ENCODE measurements at places on chromosomes 11 and 22. TPM values are rescaled to one million over a fixed set of nuclear protein-coding genes. Genes with fewer than 3 reads are reported as not detected.

CYB5R2 gene
- total RNA-seq: 4.4 TPM

GRCh38 chr11:24944891-24945290 is 448.0 kb downstream of the LUZP2 start:
- no peak for DNase-seq

- no peak for DNase-seq
Observed at GRCh38 chr11:76634886-76635285, 35.7 kb downstream of the LRRC32 start.

H19 gene
- 338 TPM for total RNA-seq

DNA sequence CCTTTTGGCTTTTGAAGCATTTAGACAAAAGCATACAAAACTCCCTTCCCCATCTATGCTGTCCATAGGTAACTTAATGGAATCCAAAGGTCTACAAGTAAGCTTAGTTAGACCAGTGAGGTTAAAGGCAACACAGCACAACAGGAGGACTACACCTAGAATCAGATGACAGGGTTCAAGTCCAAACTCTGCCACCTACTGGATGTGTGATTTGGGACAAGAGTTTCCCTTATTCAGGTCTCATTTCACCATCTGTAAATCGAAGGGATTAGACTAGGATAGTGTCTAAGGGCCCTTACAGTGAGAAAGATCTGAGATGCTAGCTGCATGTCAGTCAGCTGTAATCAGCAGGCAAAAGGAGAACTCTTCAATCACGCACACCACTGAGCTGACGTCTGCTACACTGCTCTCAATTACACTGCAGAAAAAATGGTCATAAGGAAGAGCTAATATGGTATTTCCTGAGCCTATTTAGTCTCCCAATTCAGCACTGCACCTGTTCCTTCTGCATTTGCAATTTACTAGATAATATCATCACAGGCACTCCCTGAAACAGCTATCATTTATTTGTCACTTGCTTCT is 82.2 kb downstream of the SERGEF start:
- no peak for DNase-seq
